Activated T-cell treated with anti-CD3 and anti-CD28 coated beads, Interleukin-2, amount 50 U/mL, for 24 hours (primary cell): ENCODE measurements at places on chromosomes 2 and 18.

DNA sequence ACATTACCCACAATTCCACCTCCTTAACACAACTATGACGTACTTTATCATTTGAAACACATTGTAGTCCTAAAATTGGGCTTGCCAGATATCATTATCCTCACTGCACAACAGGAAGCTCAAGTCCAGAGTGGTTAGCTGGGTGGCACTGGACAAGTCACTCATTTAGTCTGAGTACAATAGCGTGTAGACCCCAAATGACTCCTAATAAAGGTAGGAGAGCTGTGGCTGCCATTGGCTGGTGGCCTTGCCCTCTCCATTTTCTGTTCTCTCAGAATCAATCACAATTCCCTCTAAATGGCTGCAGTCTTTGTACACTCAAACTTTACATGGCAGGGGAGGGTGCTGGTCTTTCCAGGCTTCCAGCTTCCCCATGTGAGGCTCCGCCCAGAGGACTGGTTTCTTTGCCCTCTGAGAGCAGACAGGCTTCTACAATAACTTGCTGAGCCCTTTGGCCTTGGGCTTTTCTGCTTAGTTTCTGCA is 11.7 kb downstream of the PSTPIP2 start:
- peaks cover 29% of the 10 kb centered on the region for H3K4me1 ChIP-seq
- H3K36me3 ChIP-seq: no peaks in the 10 kb centered on the region
- no peaks in the 10 kb centered on the region for H3K27me3 ChIP-seq
- H3K27ac ChIP-seq: no peak overlapping the region
- no peak overlapping the region for H3K4me3 ChIP-seq

DNA sequence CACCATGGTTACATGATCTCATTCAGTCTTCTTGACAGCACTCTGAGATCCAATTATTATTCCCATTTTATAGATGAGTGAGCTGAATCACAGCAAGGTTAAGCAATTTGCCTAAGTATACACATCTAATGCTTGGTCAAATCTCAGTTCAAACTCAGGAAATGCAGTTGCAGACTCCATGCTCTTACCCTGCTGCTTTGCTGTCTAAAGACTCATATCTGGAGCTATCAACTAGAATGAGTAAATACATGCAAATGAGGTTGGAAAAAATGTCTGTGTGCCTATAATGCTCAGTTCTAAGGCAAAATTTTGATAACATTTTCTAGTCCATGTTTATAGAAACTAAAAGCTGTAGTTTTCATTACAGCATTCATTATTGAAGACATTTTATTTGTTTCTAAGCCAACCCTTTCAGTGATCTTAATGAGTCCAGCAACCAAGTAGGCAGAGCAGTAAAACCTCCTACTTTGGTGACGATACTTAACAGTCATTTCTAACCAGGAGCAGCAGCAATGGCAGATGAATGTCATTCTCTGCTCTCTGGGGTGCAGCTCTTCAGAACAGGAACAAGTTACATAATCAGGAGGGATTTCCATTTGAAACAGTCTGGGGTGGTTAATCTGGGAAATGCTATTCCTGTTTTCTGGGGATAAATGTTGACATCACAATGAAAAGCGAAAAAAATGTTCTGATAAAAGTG is 396.8 kb upstream of the UBE2E3 start:
- H3K4me1 ChIP-seq: no peaks in the 10 kb centered on the region
- no peak for DNase-seq
- H3K4me3 ChIP-seq: no peak overlapping the region
- H3K36me3 ChIP-seq: no peaks in the 10 kb centered on the region

- DNase-seq: no peak
- H3K4me1 ChIP-seq: no peaks in the 10 kb centered on the region
- H3K4me3 ChIP-seq: no peak overlapping the region
- no peaks in the 10 kb centered on the region for H3K27me3 ChIP-seq
- no peaks in the 10 kb centered on the region for H3K36me3 ChIP-seq
Observed at GRCh38 chr2:3867469-3867868, 164.1 kb downstream of the DCDC2C start.

DNA sequence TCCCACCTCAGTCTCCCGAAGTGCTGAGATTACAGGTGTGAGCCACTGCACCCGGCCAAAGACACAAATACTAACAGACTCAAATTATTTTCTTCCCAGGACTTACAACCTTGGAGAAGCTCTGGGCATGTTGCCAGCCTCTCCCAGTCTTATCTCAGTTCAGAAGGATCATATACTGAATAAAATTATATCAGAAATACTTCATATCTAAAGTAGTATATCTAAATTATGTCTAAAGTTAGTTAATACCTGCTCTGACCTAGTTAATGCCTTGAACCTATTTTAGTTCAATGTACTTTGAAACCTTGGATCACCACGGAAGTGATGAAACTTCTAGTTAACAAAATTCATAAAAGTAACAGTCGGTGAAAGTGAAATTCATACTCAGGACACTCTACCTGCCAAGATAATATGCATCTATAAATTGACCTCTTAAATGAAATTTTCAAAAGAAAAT is 34.4 kb upstream of the CYBRD1 start:
- no peak overlapping the region for H3K4me3 ChIP-seq
- H3K27ac ChIP-seq: no peak overlapping the region
- peaks cover 58% of the 10 kb centered on the region for H3K36me3 ChIP-seq

DNA sequence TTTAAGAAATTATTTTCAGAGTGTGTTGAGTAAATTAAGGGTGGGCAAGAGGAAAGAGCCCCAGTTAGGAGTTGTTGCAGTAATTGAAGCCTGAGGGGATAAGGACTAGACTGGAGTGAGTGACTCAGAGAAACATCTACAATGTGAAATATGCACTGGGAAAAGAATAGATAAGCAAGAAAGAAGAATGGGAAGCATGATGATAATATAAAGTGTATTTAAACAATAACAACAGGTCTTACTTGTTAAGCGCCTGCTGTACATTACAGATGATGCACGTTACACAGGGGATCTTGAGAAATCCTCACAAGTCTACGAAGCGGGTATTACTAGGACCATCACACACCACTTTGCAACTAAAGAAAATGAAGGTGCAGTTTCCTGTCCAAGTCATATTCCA is 73.6 kb upstream of the STK17B start:
- H3K4me1 ChIP-seq: peaks cover 80% of the 10 kb centered on the region
- no peak overlapping the region for H3K27ac ChIP-seq
- H3K4me3 ChIP-seq: no peak overlapping the region
- H3K27me3 ChIP-seq: no peaks in the 10 kb centered on the region
- no peak for DNase-seq
- no peaks in the 10 kb centered on the region for H3K36me3 ChIP-seq

GRCh38 chr18:23126376-23127056 is 8.8 kb upstream of the CABLES1 start:
- H3K4me1 ChIP-seq: no peaks in the 10 kb centered on the region
- H3K27me3 ChIP-seq: peaks cover 4% of the 10 kb centered on the region
- H3K27ac ChIP-seq: no peak overlapping the region
- no peak for DNase-seq
- H3K4me3 ChIP-seq: no peak overlapping the region
- no peaks in the 10 kb centered on the region for H3K36me3 ChIP-seq

DNA sequence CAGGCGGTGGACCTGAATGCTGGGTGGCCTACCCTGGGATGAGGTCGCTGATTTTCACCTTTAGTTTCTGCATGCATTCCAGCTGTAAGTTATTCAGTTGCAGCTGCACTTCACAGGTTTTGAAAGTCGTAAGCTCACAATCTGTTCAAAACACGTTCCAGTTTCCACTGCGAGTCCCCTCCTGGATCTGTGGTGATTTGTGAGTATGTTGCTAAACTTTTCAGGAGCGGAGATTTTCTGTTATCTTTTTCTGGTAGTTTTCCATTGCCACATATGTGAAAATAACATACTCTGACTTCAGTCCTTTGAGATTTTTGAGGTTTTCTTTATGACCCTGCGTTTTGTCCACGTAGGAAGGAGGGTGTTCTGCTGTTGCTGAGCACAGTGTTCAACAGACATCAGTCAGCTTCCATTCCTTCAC is 102.1 kb downstream of the SNTG2 start:
- H3K4me3 ChIP-seq: no peak overlapping the region
- H3K27me3 ChIP-seq: peaks cover 25% of the 10 kb centered on the region
- H3K4me1 ChIP-seq: peaks cover 1% of the 10 kb centered on the region
- H3K36me3 ChIP-seq: no peaks in the 10 kb centered on the region

- no peaks in the 10 kb centered on the region for H3K36me3 ChIP-seq
- H3K27ac ChIP-seq: peak overlapping the region; percentile 94
- H3K4me1 ChIP-seq: peaks cover 30% of the 10 kb centered on the region
- peaks cover 4% of the 10 kb centered on the region for H3K27me3 ChIP-seq
Observed at GRCh38 chr18:63105636-63106316, 213.8 kb downstream of the BCL2 start.

DNA sequence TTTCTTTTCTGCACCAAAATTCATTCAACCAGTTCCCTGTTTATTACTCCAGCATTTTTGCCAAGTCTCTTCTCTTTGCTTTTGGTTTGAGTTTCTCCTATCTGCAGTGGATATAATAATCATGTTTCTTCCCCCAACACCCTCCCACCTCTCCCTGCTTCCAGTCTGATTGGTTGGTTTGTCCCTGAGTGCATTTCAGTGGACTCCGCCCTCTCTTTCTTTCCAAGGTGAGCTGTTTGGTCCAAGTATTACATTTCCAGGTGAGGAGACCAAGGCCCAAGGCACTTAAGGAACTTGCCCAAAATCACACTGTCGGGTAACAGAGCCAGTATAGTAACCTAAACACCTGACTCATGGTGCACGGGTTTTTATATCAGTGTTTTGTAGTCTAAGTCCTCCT is 17.7 kb downstream of the MRO start:
- no peak overlapping the region for H3K27ac ChIP-seq
- no peaks in the 10 kb centered on the region for H3K36me3 ChIP-seq
- no peak overlapping the region for H3K4me3 ChIP-seq
- peaks cover 18% of the 10 kb centered on the region for H3K27me3 ChIP-seq

GRCh38 chr2:158994920-158995676 is 26.7 kb downstream of the TANC1 start:
- no peak overlapping the region for H3K27ac ChIP-seq
- no peaks in the 10 kb centered on the region for H3K36me3 ChIP-seq
- DNase-seq: no peak
- H3K27me3 ChIP-seq: peaks cover 5% of the 10 kb centered on the region
- peaks cover 3% of the 10 kb centered on the region for H3K4me1 ChIP-seq
- H3K4me3 ChIP-seq: no peak overlapping the region
